ENCODE measurements at places on chromosomes 3 and 15. TPM values are rescaled to one million over a fixed set of nuclear protein-coding genes. Genes with fewer than 3 reads are reported as not detected.

Gene GOLGA8J
- not detected for total RNA-seq

Gene LYZL4
- total RNA-seq = not detected

Gene INAFM2
- 23.6 TPM for total RNA-seq

Gene RLBP1
- total RNA-seq = not detected

Gene CLDN1
- 9.7 TPM for total RNA-seq

Gene RTP1
- not detected for total RNA-seq

Gene DUOX2
- 3.1 TPM for total RNA-seq

Gene TBC1D23
- 45.2 TPM for total RNA-seq

GRCh38 chr3:29397406-29397805, 116.5 kb downstream of the RBMS3 start:
- H3K4me1 ChIP-seq = peaks cover 4% of the 10 kb centered on the region
- H3K4me3 ChIP-seq = no peak overlapping the region
- H3K36me3 ChIP-seq = peaks cover 15% of the 10 kb centered on the region
- peaks cover 4% of the 10 kb centered on the region for H3K27me3 ChIP-seq

DNA sequence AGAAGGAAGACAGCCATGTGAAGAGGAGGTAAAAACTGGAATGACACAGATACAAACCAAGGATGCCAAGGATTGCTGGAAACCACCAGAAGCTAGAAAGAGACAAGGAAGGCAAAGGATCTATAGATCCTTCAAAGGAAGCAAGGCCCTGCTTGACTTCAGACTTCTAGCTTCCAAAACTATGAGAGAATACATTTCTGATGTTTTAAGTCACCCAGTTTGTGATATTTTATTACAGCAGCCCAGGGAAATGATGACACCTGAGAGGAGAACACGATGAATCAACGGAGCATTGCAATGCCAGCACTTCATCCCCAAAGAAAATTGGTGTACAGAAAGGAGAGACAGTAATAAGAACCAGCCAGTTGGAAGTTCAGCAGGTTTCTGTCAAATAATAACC, 116.3 kb downstream of the MAGI1 start:
- H3K4me3 ChIP-seq = no peak overlapping the region
- H3K4me1 ChIP-seq = peaks cover 20% of the 10 kb centered on the region
- no peaks in the 10 kb centered on the region for H3K27me3 ChIP-seq
- DNase-seq = no peak
- no peak overlapping the region for H3K27ac ChIP-seq

- H3K4me3 ChIP-seq = no peak overlapping the region
- no peak overlapping the region for H3K27ac ChIP-seq
- DNase-seq = no peak
- H3K27me3 ChIP-seq = no peaks in the 10 kb centered on the region
- no peaks in the 10 kb centered on the region for H3K36me3 ChIP-seq
Observed at GRCh38 chr3:183392186-183393034, 36.0 kb downstream of the MCF2L2 start.

- H3K36me3 ChIP-seq = peaks cover 19% of the 10 kb centered on the region
- no peak overlapping the region for H3K4me3 ChIP-seq
- no peak for DNase-seq
- H3K27me3 ChIP-seq = no peaks in the 10 kb centered on the region
- no peak overlapping the region for H3K27ac ChIP-seq
Observed at GRCh38 chr3:119395923-119396358, 67.5 kb downstream of the TMEM39A start.

- H3K27ac ChIP-seq = no peak overlapping the region
- no peak overlapping the region for H3K4me3 ChIP-seq
- H3K36me3 ChIP-seq = no peaks in the 10 kb centered on the region
- H3K4me1 ChIP-seq = no peaks in the 10 kb centered on the region
Observed at GRCh38 chr3:12394569-12395271, 89.6 kb upstream of the TSEN2 start.

DNA sequence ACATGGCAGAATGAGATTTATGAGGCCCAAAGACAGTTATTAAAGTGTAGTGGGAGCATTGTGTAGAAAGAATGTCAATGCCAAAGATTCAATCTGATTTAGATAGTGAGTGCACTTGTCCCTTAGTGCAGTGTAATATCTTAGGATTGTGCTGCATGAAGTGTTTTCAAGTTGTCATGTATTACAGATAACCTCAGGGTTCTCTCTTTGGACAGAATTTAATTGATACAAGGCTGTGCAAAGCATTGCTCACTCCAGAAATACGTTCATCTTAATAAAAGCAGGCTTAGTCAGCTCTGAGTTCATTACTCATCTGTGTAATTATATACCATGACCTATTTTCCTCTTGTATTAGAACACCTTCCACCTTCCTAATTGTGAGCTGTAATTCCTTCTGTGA, 16.0 kb upstream of the GPR171 start:
- H3K27ac ChIP-seq = no peak overlapping the region
- H3K36me3 ChIP-seq = peaks cover 14% of the 10 kb centered on the region
- no peak for DNase-seq
- peaks cover 4% of the 10 kb centered on the region for H3K27me3 ChIP-seq
- H3K4me3 ChIP-seq = no peak overlapping the region
- no peaks in the 10 kb centered on the region for H3K4me1 ChIP-seq

GRCh38 chr3:181699171-181699903, 12.4 kb upstream of the SOX2 start:
- H3K4me3 ChIP-seq = no peak overlapping the region
- H3K4me1 ChIP-seq = peaks cover 13% of the 10 kb centered on the region
- H3K27ac ChIP-seq = no peak overlapping the region
- no peak for DNase-seq
- no peaks in the 10 kb centered on the region for H3K36me3 ChIP-seq

DNA sequence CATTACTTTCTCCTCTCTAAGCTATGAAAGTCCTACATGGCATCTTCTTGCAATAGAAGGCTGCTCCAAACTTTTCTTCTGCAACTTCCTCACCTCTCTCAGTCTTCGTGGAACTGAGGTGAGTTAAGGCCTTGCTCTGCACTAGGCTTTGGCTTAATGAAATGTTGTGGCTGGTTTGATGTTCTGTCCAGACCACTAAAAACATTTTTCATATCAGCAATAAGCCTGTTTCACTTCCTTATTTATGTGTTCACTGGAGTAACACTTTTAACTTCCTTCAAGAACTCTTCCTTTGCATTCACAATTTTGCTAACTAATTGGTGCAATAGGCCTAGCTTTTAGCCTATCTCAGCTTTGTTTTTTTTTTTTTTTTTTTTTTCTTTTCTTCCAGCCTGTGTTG, 335.3 kb upstream of the NECTIN3 start:
- DNase-seq = no peak
- no peak overlapping the region for H3K4me3 ChIP-seq
- no peak overlapping the region for H3K27ac ChIP-seq
- no peaks in the 10 kb centered on the region for H3K36me3 ChIP-seq

GRCh38 chr3:120353463-120353862, 4.3 kb upstream of the LRRC58 start:
- no peak overlapping the region for H3K4me3 ChIP-seq
- H3K27me3 ChIP-seq = peaks cover 29% of the 10 kb centered on the region
- no peaks in the 10 kb centered on the region for H3K36me3 ChIP-seq
- H3K4me1 ChIP-seq = peaks cover 9% of the 10 kb centered on the region
- DNase-seq = no peak
- H3K27ac ChIP-seq = no peak overlapping the region

DNA sequence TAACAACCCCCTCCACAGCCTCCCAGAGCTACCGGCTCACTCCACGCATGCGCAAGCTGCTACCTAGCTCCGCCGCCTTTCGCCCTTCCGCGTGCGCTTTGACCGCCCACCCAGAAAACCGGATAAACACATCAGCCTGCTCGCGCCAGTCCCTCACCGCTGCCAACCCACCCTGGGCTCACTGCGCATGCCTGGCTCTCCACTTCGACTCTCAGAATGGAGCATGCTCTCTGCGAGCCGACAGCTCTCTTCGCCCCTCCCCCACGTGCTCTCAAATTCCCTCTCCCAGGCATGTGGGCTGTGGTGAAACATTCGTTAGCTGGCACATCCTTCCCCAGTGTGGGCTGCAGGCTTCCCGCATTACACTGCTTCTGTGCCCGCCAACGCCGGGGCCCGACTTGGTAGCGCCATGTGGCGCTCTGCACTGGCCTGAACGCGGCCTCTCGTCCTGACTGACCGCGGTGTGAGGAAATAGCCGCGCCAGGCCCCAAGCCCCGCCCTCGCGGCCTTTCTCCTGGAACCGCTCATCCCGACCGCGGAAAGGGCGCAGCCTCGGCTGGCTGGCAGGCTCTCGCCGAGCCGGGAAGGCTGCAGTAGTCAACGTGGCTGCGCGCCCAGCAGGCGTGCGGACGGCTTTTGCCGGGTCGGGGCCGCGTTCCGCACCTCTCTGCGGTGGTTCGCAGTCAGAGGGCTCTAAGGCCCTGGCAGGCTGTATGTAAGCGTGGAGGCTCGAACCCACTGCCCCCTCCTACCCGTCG, 445 bp upstream of the MSL2 start:
- DNase-seq = peak; percentile 99
- peaks cover 23% of the 10 kb centered on the region for H3K4me1 ChIP-seq
- H3K27ac ChIP-seq = peak overlapping the region; percentile 98
- H3K36me3 ChIP-seq = peaks cover 6% of the 10 kb centered on the region

GRCh38 chr3:99172736-99173657, 271.5 kb upstream of the DCBLD2 start:
- peak; percentile 62 for DNase-seq
- H3K27me3 ChIP-seq = peaks cover 11% of the 10 kb centered on the region
- no peak overlapping the region for H3K27ac ChIP-seq
- no peaks in the 10 kb centered on the region for H3K4me1 ChIP-seq
- H3K4me3 ChIP-seq = no peak overlapping the region
- no peaks in the 10 kb centered on the region for H3K36me3 ChIP-seq

- H3K27ac ChIP-seq = peak overlapping the region; percentile 67
- no peak for DNase-seq
- peak overlapping the region; percentile 73 for H3K4me3 ChIP-seq
- H3K27me3 ChIP-seq = no peaks in the 10 kb centered on the region
Observed at GRCh38 chr3:155737844-155738460, 6.9 kb downstream of the PLCH1 start.

DNA sequence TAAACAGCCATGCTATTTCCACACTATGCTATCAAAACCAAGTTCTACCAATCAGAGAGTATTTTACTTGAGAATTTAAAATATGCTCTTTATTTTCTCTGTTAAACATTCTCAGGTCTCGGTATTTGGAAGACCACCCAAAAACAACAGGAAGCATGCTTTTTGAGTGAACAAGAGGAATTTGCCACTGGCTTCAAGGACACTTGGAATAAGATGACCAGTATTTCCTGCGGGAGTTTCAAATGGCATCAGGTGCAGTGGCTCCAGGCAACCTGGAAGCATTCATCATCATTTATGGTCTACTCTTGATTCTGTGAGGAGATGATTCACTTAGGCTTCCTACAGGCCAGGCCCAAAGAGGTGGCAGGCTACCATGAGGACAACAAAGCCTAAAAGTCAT, 305.7 kb upstream of the ATP11B start:
- no peaks in the 10 kb centered on the region for H3K36me3 ChIP-seq
- peak overlapping the region; percentile 92 for H3K27ac ChIP-seq
- H3K4me3 ChIP-seq = no peak overlapping the region
- H3K27me3 ChIP-seq = no peaks in the 10 kb centered on the region

DNA sequence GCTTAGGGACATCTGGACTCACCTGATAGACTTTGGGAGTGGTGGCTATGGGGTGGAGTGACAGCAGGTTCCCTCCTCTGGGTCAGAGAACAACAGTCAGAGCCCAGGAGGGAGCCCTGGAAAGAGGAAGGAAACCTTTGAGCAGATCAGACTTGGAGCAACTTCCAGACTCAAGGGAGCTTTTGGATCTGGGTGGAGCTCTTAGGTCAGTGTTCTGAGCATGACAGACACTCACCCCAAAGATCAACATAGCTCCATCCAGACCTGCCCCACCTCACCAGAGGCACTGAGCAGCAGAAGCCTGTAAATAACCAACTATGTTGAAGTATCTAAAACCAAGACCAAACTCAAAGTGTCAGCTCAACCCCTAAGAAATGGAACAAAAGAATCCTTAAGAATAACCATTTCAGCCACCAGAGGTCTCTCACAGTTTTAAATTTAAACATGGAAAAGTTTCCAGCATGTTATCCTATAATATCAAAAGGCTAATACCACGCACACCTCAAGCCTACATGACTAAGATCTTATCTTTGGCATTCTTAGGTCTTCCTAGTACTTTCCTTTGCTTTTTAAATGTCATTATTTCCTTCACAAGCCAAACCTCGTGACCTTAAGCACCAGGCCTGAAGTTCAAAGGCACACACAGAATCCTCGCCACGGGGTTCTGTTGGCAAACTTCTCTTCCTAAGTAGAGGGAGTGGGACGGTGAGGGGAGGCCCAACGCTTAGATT, 56.4 kb downstream of the UMPS start:
- H3K4me1 ChIP-seq = peaks cover 20% of the 10 kb centered on the region
- no peaks in the 10 kb centered on the region for H3K36me3 ChIP-seq
- peak overlapping the region; percentile 16 for H3K27ac ChIP-seq
- no peaks in the 10 kb centered on the region for H3K27me3 ChIP-seq

DNA sequence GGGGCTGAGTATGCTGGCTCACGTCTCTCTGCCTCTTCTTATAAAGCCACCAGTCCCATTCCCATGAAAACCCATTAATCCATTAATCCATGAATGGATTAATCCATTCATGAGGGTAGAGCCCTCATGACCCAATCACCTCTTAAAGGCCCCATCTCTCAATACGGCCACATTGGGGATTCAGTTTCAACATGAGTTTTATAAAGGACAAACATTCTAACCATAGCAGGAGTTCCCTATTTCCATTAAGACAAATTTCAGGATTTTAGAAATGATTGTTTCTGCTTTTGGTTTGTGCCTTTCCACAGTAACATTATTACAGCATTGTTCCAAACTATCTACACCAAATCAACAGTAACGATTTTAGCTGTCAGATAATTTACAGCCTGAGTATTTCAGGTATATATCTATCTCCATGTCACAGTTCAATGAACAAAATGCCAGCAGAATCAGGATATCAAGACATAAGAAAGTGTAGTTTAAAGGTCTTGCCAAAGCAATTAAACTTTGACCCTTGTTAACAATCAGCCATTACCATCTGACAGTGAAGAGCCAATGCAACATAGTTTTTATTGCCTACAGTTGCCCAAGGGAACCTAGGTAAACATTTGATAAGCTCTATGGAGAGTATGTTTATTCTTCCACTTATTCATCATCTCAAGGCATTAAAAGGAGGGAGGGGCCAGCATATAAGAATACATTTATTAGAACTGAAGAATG, 3.8 kb downstream of the TSPAN3 start:
- peak overlapping the region; percentile 74 for H3K4me3 ChIP-seq
- H3K4me1 ChIP-seq = peaks cover 60% of the 10 kb centered on the region
- no peak for DNase-seq
- no peaks in the 10 kb centered on the region for H3K27me3 ChIP-seq
- H3K27ac ChIP-seq = peak overlapping the region; percentile 83

DNA sequence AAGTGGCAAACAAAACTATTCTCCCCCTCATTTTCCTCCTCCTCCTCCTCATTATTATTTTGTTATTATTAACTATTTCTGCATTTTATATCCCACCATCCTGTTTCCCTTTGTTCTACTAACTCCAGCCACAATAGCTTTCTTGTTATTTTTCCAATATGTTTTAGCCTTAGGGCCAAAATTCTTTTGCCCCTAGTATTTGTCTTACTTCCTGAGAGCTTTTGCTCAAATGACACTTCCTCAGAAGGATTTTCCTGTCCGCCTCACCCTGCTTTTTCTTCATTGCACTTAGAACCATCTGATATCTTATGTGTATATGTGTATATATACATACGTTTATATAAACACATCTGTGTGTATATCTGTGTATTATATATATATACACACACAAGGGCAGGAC, 32.7 kb upstream of the NUDT16 start:
- H3K4me3 ChIP-seq = no peak overlapping the region
- no peak for DNase-seq
- no peaks in the 10 kb centered on the region for H3K36me3 ChIP-seq
- H3K27me3 ChIP-seq = no peaks in the 10 kb centered on the region
